Hematopoietic multipotent progenitor cell treated with erythropoietin and hydrocortisone succinate and interleukin-3 and kit ligand, for 8 days (in vitro differentiated cells): ENCODE measurements at places on chromosomes 11 and 22.
A peak's percentile ranks its signal among the peaks of the same experiment; 100 is the strongest.

GRCh38 chr11:59030037-59030436 lies 56.1 kb upstream of the GLYATL1B start:
- DNase-seq: no peak

GRCh38 chr22:48892578-48893287 lies 934.9 kb downstream of the BRD1 start:
- DNase-seq: no peak

DNA sequence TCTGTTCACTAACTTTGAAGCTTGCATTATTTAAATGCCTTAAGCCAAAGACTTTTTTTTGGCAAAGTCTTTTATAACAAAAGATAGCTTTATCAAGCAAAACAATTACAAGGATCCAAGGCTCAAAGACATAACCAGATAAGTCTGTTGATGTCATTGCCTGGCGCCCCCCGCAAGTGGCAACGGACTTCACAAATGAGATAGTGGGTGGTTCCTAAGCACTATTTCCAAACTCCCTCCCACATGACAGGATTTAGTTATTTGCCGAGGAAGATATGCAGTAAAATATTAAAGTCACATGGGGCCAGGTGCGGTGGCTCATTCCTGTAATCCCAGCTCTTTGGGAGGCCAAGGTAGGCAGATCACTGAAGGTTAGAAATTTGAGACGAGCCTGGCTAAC lies 194.2 kb upstream of the DDI1 start:
- DNase-seq: no peak

- DNase-seq: no peak
Observed at GRCh38 chr11:65778431-65778900, 2.3 kb downstream of the AP5B1 start.

- no peak for DNase-seq
Observed at GRCh38 chr11:118885319-118885718, 1.6 kb downstream of the CXCR5 start.

DNA sequence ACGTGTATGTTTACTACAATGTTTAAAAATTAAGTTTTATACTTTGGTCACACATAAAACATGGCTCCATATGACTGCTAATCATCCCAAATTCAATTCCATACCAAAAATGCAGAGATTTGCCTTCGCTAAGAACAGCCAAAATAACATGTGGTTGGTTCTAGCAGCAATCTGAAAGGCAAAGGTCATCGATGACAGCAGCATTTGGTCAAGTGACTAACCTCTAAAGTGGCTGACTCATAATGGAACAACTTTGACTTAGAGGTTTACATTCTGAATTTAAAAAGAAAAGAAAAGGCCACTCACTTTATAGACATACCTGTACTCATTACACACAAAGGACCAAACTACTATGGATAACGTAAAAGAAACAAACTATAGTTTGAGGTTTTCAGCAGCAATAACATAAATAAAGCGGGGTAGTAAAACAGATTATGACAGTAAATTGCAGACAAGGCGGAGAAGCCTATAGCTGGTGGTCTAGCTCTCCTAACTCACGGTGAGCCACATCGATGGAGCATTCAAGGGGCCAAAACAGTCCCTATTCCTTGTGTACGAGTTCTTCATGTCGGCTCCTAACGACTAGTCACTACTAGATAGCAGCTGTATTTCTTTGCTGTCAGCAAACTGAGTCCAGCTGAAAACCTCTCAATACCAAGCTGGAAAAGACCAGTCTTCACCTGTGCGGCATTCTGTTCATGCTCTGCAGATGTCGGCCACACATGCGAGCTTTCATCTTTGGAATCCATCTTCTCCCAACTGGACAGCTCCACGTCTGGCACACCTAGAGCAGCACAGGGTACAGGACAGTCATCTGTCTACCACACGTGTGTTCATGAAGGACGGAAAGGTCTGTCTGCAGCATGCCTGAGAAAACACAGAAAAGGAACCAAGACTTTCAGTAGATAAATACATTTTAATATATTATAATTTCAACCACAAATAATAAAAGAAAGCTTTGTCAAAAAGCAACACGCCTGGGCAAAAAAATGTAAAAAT lies 42.1 kb downstream of the PRDM10 start:
- no peak for DNase-seq

DNA sequence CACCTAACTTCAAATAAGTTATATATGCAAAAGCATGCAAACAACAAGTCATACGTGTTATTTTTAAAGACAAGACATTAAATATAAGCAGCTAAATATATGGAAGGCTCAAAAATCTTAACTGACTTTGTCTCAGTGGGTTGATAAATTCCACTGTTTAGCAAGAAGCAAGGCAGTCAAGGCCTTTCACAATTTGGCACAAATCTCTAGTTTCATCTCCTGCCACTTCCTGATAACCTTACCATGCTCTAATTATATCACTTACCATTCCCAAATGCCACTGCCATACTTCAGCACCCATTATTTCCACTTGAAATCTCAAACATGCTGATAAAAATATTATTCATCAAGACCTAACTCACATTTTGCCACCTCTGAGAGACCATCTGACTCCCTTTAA lies 24.8 kb downstream of the DCUN1D5 start:
- no peak for DNase-seq

GRCh38 chr22:44458044-44459020 lies 39.7 kb downstream of the RTL6 start:
- no peak for DNase-seq

DNA sequence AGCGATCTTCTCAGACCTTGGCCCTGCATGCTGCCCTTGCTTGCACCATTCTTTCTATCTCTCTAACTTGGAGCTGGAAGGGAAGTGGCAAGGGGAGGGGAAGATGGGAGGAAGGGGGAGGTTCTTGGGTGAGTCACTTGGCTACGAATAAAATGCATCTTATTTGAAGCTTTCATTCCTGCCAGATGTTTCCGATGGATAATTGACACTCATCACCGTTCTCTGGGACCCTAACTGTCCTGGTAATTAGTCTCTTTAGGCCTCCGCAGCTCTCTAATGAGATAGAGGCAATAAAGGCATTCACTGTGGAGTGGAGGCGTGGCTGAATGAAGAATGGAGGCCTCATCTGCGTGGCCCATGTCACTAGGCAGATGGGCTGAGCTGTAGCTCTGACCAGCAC lies 960.1 kb downstream of the NTM start:
- DNase-seq: no peak

GRCh38 chr11:17859552-17859951 lies 125.0 kb downstream of the KCNC1 start:
- DNase-seq: no peak

DNA sequence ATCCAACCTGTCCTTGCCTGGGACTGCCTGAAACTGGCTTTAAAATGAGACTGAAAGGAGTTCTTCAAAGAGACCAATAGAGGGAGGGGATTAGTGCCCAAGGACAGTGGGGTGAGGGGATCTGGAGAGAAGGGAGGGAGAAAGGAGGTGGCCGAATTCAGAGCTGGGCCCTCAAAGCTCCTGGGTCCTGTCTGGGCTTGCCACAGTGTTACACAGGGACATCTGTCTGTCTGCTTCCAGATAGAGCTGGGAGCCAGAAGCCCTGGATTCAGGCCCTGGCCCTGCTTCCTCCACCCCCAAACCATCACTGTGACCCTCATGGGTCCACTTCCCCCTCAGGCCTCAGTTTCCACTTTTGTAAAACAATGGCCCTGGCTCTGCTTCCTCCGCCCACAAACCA lies 3.6 kb downstream of the KCNJ4 start:
- DNase-seq: no peak

DNA sequence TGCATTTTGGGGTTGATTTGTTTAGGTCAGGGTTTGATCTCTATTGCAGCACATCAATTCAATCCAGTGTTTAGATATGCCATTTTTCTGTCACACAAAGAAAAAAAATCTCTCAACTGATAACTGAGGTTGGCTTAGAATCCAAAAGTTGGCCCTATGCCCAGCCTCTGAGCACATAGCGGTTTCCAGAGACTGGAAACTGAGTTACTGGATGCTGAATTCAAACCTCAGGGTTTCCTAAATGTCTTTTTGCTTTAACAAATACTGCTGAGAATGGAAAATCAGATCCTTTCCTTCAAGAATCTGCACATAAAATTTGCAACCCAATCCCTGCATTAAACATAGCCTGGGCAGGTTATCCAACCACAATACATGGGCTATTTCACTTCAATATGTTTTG lies 4.0 kb downstream of the P4HA3 start:
- peak; percentile 53 for DNase-seq

- no peak for DNase-seq
Observed at GRCh38 chr11:113001709-113002108, 40.5 kb downstream of the NCAM1 start.

DNA sequence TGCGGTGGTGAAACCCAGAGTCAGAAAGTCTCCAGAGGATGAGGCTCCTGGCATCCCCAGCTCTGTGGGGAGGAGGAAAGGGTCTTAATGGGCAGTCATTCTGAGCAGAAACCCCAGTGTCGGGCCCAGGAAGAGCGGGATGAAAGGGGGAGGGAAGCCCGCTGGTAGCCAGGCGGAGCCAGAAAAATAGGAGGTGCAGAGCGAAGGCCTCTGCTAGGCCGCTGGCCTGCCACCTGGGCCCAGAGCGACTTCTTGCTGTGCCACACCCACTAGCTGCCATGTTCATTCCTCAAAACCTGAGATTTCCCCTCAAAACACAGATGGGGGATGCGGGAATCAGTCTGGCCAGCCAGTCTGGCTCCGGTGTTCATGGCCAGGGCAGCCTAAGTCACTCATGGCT lies 650 bp upstream of the POU2AF3 start:
- no peak for DNase-seq

DNA sequence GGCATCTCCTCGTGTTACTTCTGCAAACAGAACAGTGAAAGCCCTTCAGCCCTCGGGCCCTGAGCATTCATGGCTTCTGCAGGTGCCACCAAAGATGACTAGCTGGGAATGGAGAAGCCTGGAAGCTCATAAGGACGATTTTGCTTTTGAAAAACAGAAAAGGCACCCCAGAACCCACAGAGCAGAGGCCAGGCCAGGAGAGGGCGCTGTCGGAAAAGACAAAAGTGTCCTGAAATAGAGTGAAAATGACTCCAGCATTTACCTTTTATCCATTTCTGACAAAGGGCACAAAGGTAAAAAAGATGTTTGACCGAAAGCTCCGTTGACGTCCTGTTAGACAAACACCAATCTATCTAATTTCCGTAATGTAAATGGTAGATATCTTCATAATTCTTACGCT lies 37.6 kb downstream of the ZNF195 start:
- peak; percentile 71 for DNase-seq

DNA sequence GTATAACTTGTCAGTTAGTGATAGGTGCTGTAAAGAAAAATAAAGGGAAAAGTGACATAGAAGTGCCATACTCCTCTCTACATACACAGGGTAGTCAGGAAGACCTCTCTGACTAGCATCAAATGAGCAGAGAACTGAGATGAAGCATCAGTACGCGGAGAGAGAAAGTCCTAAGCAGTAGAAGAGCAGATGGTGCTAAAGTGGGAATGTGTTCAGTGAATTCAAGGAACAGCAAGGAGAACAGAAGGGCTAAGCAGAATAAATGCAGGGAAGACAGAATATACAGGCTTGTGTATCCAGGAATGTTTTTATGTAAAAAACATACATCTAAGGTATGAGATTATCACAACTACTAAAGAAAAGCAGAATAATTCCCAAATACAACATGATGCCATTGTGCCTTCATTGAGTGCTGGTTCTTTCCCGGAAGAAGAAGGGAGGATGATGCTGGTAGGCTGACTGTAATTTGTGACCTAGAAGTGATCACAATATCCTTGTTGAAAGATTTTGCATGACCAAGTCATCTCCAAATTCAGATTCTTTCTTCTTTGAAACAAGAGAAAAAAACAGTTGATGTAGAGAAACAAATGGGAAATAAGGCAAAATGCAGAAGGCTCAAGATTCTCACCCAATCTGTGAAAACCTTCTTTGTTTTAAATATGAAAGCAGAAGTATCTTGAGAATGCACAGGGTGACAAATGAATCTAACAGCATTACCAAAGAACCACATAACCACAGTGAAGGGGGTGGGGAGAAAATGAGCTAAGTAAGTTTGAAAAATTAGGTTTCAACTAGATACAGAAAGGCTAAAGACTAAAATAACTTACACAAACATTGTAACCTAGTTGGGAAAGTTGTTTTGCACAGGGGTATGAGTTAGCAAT lies 20.5 kb downstream of the MRE11 start:
- no peak for DNase-seq

DNA sequence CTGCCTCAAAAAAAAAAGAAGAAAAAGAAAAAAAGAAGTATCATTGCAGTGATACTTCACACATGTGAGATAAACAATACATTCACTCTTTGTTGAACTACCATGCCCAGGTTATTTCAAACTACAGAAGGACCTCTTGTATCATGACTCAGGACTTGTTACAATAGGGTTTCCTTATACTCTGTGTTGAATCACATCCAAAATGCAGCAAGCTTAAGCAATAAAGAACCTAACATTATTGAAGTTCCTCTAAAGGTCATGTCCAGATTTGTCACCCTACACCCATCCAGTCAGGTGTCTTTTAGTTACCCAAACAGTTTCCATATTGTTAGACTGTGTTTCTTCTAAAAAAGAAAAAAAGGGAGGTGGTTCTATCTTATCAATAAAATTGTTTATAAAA lies 26.9 kb upstream of the ALKBH3 start:
- no peak for DNase-seq

GRCh38 chr11:119666463-119667131 lies 62.4 kb downstream of the NECTIN1 start:
- DNase-seq: peak; percentile 81

DNA sequence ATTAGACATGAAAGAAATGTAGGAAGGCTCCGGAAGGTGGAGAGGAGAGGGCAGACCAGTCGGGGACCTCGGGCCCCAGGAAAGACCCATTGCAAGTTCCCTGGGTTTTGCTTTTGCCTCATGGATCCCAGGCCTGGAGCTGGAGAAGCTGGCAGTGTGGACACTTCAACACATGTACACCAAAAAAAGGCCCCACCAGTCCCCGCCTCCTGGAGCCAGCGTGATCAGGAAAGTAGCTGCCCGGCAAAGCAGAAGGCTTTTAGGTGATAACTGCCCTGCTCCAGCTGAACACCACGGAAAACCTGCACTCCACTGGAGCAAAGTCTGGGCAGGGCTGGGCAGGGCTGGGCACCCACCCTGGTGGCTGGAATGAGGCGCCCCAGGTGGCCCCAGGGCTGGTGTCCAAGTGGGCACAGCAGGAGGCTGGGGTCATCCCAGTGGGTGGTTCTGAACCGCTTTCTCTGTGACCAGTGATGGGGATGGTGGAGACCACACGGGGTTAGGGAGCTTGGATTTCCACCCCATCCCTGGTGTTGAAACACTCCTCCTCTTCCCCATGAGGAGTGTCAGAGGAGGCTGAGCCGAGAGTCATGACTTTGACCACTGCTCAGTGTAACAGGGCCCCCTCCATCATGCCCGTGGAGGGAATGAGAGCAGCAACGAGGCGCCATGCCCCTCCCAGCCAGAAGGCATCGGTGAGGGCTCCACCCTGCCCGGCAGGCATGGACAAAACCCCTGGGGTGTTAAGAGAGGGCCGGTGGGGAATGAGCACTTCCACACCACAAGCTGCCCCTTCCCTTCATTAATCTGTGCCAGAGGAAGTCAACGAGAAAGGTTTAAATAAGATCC lies 16.9 kb upstream of the MUC5AC start:
- DNase-seq: no peak

GRCh38 chr11:75502138-75502537 lies 23.6 kb downstream of the GDPD5 start:
- no peak for DNase-seq

- no peak for DNase-seq
Observed at GRCh38 chr11:78332174-78332866, 85.3 kb downstream of the GAB2 start.

GRCh38 chr11:44826922-44827643 lies 100.3 kb downstream of the TSPAN18 start:
- no peak for DNase-seq

- no peak for DNase-seq
Observed at GRCh38 chr22:24209687-24210086, 28.4 kb downstream of the SUSD2 start.

- DNase-seq: no peak
Observed at GRCh38 chr11:16678466-16679116, 59.9 kb upstream of the C11orf58 start.
